ENCODE measurements at places on chromosomes 3 and 15. TPM values are rescaled to one million over a fixed set of nuclear protein-coding genes. Genes with fewer than 3 reads are reported as not detected.

DNA sequence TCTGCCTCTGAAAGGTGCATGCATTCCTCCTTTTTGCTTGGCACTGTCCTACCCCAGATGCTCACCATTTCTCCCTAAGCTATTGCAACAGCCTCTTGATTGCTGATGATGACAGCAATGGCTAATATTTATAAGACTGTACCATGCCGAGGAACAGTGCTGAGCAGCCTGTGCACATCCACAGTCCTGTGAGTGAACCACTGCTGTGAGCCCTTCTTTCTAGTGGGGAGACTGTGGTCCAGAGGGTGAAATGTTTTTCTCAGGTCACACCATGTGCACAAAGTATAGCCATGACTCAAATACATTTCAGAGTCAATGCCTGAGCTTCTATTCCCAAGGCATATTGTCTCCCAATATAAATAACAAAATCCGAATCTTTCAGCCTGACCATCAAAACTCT lies 231.2 kb upstream of the LRTM1 start:
- no peak for DNase-seq

- DNase-seq, result peak; percentile 75
Observed at GRCh38 chr15:64046421-64047153, at the start of gene DAPK2. Gene DAPK2 (minus strand): TSS chr15:64046485. CDS start chr15:64040261, 6,224 bp downstream.

GRCh38 chr15:100111125-100112060 lies 230.4 kb downstream of the ADAMTS17 start:
- peak; percentile 87 for DNase-seq

DNA sequence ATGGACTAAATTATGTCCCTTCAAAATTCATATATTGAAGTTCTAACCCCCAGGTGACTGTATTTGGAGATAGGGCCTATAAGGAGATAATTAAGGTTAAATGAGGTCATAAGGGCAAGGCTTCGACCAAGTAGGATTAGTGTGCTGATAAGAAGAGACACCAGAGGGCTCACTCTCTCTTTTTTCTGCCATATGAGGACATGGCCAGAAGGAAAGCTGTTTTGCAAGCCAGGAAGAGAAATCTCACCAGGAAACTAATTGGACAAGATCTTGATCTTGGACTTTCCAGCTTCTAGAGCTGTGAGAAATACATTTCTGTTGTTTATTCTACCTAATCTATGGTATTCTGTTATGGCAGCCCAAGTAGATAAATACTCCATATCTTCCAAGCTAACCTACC lies 503.6 kb upstream of the NAALADL2 start:
- peak; percentile 7 for DNase-seq

- DNase-seq, result peak; percentile 75
Observed at GRCh38 chr15:26891448-26892181, 24.8 kb downstream of the GABRA5 start.

DNA sequence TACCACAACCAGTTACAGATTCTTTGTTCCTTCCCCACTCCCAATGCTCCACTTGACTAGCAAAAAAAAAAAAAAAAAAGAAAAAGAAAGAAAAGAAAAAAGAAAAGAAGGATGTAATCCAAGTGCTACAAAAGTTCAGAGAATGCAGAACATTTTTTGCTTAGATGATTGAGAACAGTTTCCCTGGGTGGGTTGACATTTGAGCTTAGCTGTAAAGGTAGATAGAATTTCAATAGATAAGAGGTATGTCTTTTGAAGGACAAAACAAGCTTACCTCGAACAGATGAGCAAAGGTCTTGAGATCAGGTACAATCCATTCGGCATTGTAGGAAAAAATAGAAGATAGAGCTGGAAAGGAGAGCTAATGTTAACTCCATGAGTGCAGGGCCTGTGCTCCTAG lies 344.6 kb upstream of the NECTIN3 start:
- DNase-seq, result no peak

DNA sequence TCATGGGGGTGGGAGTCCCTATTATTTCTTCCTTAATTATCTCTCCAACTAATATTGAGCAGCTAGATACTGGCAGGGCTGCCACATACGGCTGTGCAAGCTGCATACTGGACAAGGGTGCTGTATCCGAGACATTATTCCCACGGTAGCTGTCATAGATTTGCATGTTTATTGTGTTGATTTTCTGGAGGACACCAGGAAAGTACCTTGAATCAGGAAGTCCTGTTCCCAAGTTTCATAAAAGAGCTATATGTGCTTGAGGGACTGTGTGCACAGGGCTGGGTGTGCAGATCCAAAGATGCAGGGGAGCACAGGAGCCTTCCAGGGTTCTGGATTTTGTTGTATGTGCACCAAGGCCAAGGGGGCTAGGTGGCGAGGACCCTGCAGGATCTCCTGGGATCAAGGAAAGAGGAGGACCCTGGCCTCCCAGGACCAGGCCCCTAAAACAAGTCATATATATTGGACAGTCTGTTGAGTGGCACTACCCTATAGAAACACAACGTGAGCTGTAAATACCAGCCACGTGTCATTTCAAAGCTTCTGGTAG lies 119.2 kb upstream of the ALDH1A3 start:
- DNase-seq, result no peak

GRCh38 chr3:88046766-88047165 lies 12.0 kb downstream of the CGGBP1 start:
- DNase-seq, result no peak

- no peak for DNase-seq
Observed at GRCh38 chr15:69156736-69157381, 3.6 kb upstream of the GLCE start.

- DNase-seq, result no peak
Observed at GRCh38 chr3:5029715-5030114, 50.5 kb downstream of the BHLHE40 start.

GRCh38 chr3:21238661-21239060 lies 512.3 kb downstream of the ZNF385D start:
- no peak for DNase-seq

DNA sequence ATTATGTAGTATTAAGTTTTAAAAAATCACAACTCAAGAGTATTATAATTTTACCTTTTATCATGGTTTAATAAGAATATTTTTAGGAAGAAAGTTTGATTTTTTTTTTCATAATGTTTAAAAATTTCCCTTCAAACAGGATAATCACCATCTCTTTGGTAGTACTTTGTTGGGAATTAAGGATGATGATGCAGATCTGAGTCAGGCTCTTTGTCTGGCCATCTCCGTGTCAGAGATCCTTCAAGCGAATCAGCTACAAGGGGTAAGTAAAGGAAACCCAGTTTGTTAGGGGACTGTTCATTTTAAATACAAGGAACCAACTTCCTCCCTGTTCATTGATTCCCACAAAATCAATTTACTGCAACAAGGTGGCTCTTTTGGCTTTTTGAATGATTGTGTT lies 36.8 kb upstream of the NIT2 start:
- peak; percentile 53 for DNase-seq

DNA sequence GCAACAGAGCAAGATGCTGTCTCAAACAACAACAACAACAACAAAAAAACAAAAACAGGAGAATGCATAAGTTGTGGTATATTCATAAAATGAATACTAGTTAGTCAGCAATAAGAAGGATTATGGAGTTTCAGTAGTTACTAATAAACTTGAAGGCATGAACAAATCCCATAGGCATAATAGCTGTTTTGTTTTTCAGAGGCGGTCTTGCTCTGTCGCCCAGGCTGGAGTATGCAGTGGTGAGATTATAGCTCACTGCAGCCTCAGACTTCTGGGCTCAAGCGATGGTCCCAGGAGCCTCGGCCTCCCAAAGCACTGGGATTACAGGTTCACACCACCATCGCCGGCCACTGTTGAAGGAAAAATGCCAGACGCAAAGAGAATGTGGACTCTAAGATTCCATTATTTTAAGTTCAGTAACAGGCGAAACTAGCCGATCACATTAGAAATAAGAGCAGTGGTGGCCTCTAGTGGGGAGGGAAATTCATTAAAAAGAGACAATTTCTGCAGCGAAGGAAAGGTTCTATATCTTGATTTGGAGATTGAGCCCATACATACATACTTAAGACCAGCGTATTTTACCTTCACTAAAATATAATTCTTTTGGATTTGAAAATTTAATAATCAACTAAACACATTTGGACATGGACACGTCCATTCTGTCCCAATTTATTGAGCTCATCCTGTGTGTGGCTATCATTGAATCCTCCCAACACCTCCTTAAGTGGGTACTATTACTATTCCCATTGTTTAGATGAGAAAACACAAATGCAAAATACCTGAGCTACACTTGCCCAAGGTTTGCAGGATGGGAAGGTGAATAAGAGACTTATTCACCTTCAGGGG lies 27.4 kb upstream of the HDAC11 start:
- peak; percentile 48 for DNase-seq

- DNase-seq, result no peak
Observed at GRCh38 chr15:38242055-38242454, 10.6 kb upstream of the SPRED1 start.

DNA sequence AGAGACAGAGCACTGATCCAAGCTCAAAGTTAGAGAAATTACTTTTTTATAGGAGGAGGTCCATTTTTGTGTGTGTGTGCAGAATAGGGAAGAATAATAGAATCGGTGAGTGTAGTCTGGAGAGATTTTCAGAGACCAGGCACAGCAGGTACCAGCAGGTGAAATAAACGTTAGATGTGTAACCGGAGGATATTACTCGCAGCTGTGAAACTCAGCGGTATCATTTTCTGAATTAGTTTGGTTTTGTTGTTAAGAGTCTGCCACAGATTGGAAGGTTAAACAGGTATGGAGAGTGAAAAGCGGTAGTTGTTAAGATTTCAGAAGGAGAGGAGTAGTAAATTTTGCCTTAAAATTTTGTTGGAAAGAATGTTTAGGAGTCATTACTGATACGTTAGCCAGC lies 69.9 kb downstream of the RGMA start:
- no peak for DNase-seq

DNA sequence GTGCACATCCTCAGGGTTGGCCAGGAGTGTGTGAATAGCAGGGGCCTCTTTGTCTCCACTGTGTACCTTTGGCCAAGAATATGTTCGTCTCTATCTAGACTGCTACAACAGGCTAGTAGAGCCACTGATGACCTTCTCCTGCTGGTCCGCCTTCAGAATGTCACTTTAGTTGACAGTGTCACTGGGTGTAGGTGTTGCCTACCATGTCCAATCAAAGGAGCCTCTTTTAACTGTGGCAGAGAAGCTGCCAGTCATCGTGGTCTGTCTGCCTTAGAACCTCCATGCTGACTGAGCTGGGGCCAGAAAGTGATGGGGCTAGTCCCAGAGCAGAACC lies 40.1 kb downstream of the OXSR1 start:
- no peak for DNase-seq

DNA sequence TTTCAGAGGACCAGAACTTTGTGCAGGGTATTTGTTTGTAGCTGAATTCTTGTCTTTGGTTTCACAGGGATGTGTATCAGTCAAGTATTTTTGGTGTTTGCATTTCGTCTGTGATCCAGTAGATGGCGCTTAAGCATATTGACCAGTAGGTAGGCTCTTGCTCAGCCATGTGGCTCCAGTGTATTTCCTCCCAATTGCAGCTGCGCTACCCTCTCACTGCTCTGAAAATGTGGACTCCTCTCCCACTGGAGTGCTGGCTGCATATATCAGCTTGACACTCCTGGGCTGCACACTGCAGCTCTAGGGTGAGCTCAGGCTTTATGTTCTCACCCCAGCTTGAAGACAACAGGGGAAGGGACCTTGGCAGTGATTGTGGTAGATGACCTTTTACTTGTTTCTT lies 1264.3 kb upstream of the ALCAM start:
- peak; percentile 62 for DNase-seq

GRCh38 chr15:72515591-72516389 lies 41.7 kb downstream of the ARIH1 start:
- no peak for DNase-seq

DNA sequence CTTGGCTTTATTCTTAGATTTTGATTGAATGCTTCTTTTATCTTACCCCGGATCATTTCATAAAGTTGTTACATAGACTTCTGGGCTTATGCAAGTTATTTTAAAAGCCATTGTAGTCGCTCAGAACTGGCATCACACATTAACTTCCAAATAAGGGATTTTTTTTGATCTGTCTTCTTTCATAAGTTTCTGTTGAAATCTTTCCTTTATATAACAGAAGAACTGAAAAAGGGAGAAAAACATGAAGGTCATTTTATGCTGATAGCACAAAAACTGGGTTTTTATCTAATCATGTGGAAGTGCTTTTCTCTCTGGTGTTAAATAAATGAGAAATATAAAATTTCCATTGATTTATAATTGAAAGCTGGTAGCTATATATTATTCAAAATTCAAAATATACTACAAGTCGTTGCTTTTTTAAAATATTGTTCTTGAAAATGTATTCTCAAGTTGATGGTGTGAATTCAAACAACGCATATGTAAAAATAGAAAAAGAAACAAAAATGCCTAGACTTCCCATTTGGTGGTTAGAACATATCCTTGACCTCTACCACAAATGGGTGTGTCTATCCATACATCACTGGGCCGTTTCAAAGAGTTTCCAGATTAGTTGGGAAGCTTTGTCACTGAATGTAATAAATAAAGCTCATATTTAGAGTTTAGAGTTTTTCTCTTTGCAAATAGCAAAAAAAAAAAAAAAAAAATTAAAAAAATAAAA lies 258.3 kb upstream of the ZPLD1 start:
- DNase-seq, result no peak

- DNase-seq, result no peak
Observed at GRCh38 chr3:196049653-196050052, 32.2 kb downstream of the TFRC start.

- DNase-seq, result peak; percentile 65
Observed at GRCh38 chr3:49017971-49018706, at the start of gene DALRD3. Gene DALRD3 (minus strand): TSS chr3:49018580. CDS start chr3:49018564, 16 bp downstream.

GRCh38 chr3:126274735-126275619 lies 82.2 kb downstream of the KLF15 start:
- DNase-seq, result no peak

GRCh38 chr15:53564647-53565046 lies 194.8 kb downstream of the WDR72 start:
- no peak for DNase-seq

GRCh38 chr15:39165020-39165706 lies 415.7 kb upstream of the THBS1 start:
- no peak for DNase-seq

DNA sequence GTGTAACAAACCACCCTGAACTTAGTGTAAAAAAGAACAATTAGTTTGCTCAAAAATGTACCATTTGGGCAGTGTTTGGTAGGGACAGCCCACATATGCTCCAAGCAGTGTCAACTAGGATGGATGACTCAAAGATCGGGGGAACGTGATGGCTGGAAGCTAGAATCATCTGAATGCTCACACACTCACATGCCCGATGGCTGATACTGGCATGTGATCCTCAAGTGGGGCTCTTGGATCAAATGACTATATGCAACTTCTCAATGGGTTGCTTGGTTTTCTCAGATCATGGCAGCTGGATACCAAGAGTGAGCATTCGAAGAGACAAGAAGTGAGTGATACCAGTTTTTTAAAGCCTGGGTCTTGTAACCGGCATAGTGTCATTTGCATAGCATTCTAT lies 335.9 kb upstream of the KCNMB2 start:
- DNase-seq, result no peak

- DNase-seq, result no peak
Observed at GRCh38 chr3:183210341-183210740, 42.7 kb upstream of the B3GNT5 start.

CEP70 gene
- 7.6 TPM for total RNA-seq

MITF gene
- 4.4 TPM for total RNA-seq

PRRT3 gene
- 0.60 TPM for total RNA-seq

XRN1 gene
- total RNA-seq, result 44.2 TPM

PLA2G4D gene
- not detected for total RNA-seq

OIP5 gene
- 1.2 TPM for total RNA-seq

EXD1 gene
- not detected for total RNA-seq

GPR160 gene
- total RNA-seq, result 1.7 TPM

NPAP1 gene
- total RNA-seq, result not detected

ATP13A5 gene
- not detected for total RNA-seq

GNAT1 gene
- total RNA-seq, result not detected

TEX264 gene
- total RNA-seq, result 36.4 TPM

SPATA12 gene
- not detected for total RNA-seq

MYD88 gene
- 13.9 TPM for total RNA-seq

TM4SF4 gene
- 0.22 TPM for total RNA-seq

CLDND1 gene
- 141 TPM for total RNA-seq

All from lung microvascular endothelial cell (primary cell).